NCI-H526 treated with DMSO at 0.1 percent for 48 hours (cell line): ENCODE measurements at places on chromosomes 3 and 15.

DNA sequence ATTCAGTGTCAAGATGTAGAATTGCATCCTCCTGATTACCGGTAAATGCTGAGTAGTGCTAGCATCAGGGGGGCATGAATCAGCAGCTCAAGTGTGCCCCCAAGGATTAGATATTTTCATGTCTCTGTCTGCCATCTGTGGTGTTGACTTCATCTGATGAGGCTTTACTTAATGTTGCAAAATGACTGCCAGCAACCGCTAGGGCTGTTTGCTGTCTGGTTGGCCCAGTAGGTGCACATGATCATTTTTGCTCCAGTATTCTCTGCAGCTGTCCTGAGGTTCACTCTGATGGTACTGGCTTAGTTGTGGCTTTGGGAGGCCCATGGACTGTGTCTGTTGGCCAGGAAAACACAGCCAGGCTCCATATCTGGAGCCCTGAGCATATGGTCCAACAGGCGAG is 316.4 kb downstream of the SOX2 start:
- no peak for DNase-seq

GRCh38 chr3:109330405-109330804 is 6.9 kb downstream of the DPPA4 start:
- no peak for DNase-seq

DNA sequence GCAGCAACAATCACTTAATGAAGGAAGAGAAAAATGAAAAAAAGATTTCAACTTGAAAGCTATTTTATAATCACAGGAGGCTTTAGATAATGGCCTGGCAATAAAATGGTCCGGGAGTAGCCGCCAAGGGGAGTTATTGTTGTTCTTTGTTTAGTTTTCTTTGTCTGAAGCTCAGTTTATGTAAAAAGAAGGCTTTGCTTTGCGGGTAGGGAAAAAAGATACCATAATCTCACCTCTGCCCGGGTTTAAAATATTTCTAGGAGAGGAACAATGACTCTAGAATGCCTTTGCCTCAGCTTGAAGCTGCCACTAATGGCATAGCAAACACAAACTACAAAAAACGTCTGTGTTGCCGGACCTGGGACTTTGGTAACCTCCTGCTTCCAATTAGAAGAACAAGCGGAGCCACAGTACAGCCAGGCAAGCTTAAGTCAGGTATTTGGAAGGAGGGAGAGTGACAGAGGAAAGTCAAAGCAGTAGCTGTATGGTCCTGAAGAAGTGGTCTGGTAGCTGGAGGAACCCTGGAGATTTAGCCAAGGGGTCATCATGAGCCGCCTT is 764.5 kb downstream of the TUSC7 start:
- no peak for DNase-seq

GRCh38 chr3:34696831-34697230 is 898.4 kb downstream of the PDCD6IP start:
- DNase-seq: no peak

- DNase-seq: peak; percentile 8
These were observed 350.8 kb downstream of the PTPRG start for GRCh38 chr3:61912158-61912557.

GRCh38 chr3:141498598-141499223 is 11.9 kb downstream of the RASA2 start:
- DNase-seq: no peak

DNA sequence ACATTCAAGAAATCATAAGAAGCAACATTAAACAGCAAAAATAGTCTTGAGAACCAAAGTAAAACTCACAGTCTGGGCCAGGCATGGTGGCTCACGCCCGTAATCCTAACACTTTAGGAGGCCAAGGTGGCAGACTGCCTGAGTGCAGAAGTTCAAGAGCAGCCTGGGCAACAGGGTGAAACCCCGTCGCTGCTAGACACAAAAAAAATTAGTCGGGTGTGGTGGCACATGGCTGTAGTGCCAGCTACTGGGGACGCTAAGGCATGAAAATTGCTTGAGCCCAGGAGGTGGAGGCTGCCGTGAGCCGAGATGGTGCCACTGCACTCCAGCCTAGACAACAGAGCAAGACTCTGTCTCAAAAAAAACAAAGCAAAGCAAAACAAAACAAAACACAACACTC is 117.7 kb upstream of the GOLGA6L6 start:
- DNase-seq: no peak

GRCh38 chr15:69119683-69120395 is 40.6 kb upstream of the GLCE start:
- DNase-seq: no peak

GRCh38 chr3:104150724-104151123 is 1216.0 kb upstream of the ALCAM start:
- no peak for DNase-seq

- no peak for DNase-seq
These were observed 147.5 kb upstream of the SYNPR start for GRCh38 chr3:63130625-63131024.

GRCh38 chr3:38497031-38497430 is 891 bp downstream of the EXOG start:
- DNase-seq: no peak

DNA sequence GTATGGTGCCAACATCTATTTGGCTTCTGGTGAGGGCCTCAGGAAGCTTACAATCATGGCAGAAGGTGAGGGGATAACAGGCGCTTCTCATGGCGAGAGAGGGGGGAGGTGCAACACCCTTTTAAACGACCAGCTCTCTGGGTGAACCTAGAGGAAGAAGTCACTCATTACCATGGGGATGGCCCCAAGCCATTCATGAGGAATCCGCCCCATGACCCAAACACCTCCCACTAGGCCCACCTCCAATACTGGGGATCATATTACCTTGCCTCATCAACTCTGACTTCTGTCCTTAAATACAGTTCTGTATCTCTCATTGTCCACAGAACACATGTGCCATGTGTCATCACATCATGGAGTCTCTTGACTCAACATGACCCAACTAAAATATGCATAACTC is 37.5 kb upstream of the CLRN1 start:
- no peak for DNase-seq

- no peak for DNase-seq
These were observed 10.6 kb downstream of the CCR9 start for GRCh38 chr3:45896956-45897355.

DNA sequence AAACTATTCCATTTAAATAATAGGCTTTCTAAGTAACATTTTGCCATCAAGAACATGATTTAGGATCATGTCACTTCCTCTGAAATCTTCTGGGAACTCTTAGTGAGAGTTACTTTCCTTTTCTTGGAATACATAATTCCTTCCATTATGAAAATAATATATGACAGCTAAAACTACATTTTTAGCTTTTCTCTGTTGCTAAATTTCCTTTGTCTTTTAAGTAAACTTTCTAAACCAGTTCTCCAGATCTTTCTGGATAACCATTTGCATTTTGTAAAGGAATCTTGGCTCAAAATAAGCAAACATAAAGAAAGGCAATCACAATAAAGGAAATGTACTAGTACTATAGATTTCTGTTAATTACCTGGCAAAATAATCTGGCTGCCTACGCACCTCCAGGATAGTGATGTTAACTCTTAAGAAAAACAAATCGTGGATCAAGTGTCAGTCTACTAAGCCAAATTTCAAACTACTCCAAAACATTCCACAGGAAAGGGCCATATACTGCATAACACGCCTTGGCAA is 165.7 kb downstream of the ZNF385D start:
- DNase-seq: no peak

- DNase-seq: peak; percentile 85
These were observed 1002.8 kb upstream of the NR2F2 start for GRCh38 chr15:95327661-95328060.

DNA sequence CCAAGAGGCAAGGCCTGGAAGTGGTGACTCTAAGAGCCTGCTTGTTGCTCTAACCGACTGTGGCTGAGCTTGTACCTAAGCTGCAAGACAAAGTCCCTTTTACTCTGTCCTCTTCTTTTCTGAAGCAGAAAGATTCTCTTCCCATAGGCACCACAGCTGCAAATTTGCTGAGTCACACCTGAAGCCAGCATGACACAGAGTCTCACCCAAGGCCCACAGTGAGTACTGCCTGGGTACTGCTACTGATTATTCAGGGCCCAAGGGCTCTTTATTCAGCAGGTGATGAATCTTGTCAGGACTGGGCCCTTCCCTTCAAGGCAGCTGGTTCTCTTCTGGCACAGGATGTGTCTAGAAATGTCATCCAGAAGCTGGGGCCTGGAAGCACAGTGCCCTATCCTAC is 18.9 kb upstream of the TIGIT start:
- DNase-seq: no peak

GRCh38 chr3:114406922-114407321 is 113.1 kb downstream of the TIGIT start:
- DNase-seq: no peak

DNA sequence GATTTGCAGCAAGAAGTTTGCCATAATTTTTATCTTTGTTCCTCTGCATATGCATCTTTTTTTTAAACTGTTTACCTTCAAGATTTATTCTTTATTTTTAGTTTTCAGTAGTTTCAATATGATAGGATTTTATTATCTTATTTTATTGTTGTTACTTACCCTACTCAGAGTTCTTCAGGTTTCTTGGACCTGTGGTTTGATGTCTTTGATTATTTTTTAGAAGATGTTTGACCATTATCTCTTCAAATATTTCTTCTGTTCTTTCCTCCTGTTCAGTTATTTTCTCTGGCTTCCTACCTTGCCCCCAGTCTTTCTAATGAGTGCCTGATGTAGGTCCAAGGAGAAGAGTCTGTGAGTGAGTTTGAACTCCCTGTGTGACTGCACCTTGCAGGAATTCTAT is 137.7 kb downstream of the FILIP1L start:
- no peak for DNase-seq

DNA sequence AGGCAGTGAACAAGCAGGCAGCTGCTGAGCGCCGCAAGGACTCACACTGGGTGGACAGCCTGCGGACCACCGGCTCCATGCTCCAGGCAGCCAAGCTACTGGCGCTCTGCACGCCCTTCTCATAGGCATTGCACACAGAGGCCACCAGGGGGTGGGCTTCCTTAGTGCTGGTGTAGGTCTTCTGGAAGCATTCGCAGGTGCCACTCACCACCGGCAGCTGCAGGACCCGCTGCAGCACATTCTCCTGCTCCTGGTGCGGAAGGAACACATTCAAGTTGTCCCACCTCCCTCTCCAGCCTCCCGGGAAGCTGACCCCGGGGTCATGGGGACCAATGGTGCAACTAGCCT is 6.0 kb downstream of the PLIN1 start:
- no peak for DNase-seq

DNA sequence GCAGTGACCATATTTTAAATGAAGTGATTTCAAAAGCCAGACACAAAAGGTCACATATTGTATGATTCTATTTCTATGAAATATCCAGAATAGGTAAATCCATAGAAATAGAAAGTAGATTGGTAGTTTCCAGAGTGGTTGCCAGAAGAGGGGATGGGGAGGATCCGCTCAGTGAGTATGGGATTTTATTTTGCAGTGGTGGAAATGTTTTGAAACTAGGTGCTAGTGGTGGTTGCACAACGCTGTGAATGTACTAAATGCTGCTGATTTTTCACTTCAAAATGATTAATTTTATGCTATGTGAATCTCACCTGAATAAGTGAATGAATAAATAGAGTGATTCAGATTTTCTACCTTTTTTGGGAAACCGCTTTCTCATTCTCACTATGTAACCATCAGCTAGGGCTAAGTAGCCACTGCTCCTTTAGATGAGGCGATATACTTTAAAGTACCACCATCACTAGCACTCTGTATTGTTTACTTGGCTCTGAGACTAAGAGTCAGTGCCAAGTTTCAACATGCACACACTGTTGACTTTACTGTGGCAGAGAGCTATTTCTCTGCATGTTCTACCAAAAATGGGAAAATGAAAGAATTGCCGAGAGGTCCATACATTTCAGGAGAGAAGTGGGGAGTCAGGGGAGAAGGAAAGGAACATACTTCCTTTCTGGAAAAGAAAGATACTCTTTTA is 90.7 kb upstream of the GOLIM4 start:
- no peak for DNase-seq

DNA sequence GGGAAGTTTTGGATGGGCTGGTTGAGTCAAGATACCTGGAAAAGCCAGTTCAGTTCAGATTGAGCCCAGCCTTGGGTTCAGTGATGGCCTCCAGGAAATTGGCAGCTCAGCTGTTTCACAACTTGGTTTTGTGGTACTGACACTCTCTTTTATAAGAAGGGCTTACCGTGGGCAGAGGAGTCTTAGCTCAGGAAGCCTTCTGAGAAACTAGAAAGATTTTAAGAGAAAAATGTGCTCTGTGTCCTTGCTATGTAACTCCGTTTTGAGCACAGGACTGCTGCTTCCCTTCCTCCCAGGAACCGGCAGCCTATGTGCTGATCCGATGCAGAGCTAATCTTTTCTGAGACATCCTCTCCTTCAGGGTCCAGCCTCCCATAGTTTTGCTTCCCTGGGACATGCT is 46.6 kb upstream of the RASGRP1 start:
- DNase-seq: no peak

DNA sequence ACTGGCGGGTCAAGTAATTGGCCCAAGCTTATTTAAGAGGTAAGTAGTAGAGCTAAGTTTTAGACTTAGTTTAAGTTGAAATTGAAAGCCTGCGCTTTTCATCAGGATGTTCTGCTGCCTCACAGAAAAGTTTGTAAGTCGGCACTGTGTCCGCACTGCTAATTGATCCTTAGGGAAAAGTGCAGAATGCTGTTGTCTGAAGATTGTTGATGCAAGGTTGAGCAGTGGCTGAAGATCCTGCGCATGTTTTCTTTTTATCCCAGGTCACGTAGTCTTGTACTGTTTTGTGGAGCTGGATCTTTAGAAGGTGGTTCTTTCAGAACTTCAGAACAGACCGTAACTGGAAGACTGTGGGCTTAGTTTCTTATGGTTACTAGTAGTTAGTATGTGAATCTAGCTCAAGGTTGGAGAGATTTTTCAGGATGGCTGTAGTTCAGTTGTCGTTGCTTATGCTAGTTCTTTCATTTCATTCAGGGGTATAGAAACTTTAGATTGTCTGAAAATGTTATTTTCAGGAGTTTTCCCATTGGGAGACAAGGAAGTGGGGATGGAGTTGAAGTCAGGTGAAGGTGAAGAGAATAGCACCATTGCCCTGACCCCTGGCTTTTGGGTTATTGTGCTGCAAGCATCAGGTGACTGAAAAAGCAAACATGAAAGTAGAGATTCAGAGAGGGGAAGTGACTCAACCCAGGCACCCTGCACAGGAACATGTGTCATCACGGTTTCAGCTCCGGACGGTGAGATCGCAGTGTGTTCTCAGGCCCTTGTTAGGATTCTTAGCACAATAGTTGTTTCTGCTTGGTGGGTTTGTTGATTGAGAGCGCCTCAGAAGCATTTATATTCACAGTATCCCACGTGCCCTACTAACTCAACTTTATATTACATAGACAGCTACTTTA is 32.8 kb downstream of the AKAP13 start:
- no peak for DNase-seq

GRCh38 chr15:96042734-96043224 is 287.7 kb upstream of the NR2F2 start:
- DNase-seq: no peak

- no peak for DNase-seq
These were observed 405.9 kb upstream of the ZNF385D start for GRCh38 chr3:22156868-22157267.
